Stimulated activated CD4-positive, alpha-beta T cell treated with anti-CD3 and anti-CD28 coated beads, TNF-alpha, amount 100 ng/mL, for 48 hours (primary cell): ENCODE measurements at places on chromosomes 13 and 19.

DNA sequence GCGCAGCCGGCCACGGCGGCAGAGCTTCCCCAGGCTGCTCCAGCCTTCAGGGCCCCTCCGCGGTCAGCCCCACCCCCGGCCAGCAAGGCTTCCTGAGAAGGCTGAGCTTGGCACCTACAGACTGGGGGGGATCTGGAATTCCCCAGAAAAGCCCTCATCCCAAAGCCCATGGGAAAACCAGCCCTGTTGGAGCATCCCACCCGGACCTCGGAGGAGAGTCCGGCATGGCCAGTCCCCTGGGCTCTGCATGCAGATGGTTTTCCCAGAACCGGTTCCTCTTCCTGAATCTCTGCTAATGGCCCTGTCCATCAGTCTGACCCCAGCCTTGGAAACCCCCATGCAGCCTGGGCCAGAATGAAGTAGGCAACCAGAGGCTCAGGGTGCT, 10.3 kb downstream of the RASA3 start:
- no peak for DNase-seq

GRCh38 chr13:98366443-98366842, 189.4 kb upstream of the RNF113B start:
- DNase-seq: no peak

GRCh38 chr19:29489172-29489951, 36.4 kb upstream of the VSTM2B start:
- DNase-seq: no peak

DNA sequence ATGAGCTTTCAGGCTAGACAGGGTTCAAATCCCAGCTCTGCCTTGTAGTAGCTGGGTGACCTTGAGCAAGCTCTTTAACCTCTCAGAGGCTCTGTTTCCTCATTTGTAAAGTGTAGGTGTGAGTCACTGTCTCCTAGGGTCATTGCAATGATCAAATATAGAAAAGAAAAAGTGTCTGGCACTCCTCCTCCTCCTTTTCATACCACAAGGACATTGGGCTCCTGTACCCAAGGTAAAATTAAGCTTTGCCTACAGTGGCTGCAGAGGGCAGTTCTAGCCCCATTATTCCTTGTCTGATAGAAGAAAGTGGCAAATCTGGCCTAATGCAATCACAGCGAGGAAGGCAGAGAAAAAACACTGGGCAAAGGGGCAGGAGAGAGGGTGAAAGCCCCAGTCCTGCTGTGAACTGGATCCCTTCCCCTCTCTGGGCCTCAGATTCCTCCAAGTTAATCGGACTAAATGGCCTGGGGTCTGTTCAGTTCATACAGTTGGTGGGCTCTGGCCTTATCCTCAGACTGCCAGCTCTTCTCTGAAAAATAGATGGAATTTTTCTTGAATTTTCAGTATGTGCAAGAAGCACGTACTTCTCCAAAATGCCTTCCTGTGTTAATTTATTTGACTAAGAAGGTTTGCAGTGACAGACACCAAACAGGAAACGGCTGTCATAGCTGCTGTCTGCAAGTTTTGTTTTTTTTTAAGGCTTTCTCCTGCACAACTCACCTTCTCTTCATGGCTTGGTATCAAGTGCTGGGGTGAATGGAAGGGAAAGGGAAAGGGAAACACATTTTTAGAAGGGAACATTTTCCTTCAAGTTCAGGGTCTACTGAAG, 35.3 kb downstream of the RGCC start:
- DNase-seq: no peak

GRCh38 chr13:73618275-73618865, 515.8 kb downstream of the KLF12 start:
- DNase-seq: no peak

DNA sequence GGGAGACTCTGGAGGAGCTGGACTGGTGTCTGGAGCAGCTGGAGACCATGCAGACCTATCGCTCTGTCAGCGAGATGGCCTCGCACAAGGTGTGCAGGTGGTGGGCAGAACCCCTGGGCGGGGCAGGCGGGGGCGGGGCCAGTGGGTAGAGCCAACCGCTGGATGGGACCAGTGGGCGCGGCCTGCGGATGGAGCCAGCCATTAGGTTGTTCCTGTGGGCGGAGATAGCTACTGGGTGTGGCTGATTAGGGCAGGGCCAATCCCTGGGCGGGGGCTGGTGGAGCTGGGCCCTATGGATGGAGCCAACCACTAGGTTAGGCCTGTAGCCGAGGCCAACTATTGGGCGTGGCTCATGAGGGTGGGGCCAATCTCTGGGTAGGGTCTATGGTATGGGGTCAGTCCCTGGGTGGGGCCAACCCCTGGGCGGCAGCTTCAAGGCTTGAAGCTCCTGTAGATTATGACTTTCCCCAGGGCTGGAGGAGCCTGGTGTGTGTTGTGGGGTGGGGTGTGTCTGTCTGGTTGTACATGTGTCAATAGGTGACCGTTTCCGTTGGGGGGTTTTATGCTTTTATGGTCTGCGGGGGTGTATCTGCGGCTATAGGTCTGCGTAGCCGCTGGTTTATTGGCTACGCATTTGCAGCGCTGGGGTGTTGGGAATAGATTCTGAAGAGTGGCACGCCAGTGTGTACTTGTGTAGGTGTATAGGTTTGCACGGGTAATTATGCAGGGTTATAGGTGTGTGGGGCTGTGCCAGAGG, 30.7 kb downstream of the PDE4A start:
- no peak for DNase-seq

DNA sequence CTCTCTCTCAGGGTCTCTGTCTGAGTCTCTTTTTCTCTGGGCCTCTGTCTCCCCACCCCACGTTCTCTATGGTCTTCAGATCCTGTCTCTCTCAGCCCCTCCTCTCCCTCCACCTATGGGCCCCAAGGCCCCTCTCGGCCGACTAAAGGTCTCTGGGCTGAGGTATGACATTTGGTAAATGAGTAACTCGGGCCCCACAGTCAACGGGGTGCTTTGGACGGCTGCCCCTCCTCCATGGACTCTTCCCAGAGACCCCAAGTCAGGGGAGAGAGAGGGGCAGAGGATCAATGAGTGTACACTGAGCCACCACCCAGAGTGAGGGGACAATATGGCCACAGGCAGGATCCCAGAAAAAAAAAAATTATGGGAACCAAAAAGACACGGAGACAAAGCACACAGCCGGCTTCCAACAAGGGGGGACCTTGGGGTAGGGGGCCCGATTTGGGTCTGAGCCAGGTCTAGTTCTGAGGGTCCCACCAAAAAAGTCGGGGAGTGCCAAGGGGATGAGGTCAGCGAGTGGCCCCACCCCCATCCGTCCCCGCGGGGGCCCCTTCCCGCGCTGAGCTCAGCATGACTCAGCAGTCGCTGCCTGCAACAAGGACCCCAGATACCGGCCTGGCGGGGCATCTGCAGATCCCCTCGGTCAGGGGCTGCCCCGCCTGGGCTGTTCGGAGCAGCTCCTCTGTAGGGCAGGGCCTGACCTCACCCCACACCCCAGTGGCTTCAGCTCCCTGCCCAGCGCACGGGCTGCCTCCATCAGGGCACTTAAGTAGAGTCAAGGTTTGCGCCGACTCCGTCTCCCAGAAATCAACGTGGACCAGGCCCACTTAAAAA, 1.5 kb upstream of the FTL start:
- DNase-seq: peak; percentile 66

DNA sequence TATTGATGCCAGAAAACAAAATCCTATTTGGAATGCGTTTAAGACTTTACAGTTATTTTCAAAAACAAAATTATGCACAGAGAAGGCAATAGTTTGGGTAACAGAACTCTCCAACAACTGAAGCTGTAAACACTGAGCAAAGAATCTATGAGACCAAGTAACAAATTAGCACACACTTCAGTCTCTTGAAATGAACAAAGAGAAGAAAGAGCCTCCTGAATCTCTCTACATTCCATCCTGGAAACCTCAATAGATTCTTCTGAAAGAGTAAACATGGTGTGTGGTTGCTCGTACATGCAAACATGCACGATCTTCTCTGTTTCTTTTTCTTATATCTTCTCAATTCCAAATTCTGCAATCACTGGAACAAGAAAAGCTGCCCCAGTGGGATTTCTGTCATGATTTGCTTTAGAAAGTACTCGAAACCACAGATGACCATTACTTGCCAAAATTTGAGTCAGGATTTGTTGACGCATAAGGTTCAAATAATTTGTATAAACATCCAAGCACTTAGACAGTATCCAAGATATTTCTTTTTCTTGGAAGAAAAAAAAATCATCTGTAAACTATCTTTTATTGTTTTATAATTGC, 137.9 kb upstream of the DACH1 start:
- DNase-seq: no peak

DNA sequence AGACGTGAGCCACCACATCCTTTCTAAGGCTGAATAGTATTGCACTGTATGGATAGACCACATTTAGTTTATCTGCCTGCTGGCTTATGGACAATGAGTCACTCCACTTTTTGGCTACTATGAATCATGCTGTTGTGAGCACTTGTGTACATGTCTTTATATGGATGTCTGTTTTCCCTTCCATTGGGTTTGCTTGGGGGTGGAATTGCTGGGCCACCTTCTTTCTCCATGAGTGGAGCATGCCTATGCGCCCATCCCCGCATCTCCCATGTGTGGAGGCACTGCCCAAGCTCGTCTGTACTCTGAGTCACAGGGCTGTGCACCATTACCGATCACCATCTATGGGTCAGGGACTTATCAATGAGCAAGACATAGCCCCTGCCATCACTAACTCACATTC, 127.2 kb upstream of the GJB6 start:
- no peak for DNase-seq

- DNase-seq: no peak
These were observed 5.7 kb upstream of the KCNC3 start for GRCh38 chr19:50334741-50335421.

DNA sequence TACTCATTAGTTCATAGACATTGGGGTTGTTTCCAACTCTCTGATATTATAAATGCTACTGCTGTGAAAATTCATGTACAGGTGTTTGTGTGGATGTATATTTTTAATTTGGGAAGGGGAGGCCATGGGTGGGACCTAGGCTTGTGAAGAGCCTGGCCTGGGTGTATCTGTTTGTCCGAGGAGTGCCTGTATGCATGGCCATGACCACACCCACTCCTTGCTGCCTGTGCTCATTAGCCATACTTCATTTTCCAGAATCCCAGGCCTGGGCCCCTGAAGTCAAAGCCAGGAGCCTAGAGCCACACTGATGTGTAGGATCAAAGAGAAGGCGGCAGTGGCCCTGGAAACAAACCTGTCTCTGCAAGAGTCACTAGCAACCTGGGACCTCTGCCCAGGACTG, 10.4 kb downstream of the ERVK3-1 start:
- no peak for DNase-seq

DNA sequence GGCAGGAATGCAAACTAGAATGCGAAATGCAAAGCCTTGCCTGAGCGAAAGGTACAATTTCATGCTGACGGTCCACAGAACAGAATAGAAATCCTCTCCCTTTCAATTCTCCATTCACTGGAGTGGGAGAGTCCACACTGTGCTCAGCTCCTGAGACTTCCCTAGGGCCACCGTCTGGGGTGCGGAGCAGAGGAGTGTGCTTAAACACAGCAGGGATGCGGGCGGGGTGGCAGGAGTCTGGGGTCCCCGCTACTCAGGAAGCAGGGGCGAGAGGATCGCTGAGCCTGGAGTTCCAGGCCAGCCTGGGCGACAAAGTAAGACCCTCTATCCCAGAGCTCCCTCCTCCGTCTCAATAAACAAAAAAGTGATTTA, 552 bp upstream of the ZNF816 start:
- DNase-seq: no peak

- no peak for DNase-seq
These were observed 105.5 kb downstream of the SHISA2 start for GRCh38 chr13:25946321-25946720.

- no peak for DNase-seq
These were observed 73.8 kb downstream of the GADD45B start for GRCh38 chr19:2549701-2550191.

DNA sequence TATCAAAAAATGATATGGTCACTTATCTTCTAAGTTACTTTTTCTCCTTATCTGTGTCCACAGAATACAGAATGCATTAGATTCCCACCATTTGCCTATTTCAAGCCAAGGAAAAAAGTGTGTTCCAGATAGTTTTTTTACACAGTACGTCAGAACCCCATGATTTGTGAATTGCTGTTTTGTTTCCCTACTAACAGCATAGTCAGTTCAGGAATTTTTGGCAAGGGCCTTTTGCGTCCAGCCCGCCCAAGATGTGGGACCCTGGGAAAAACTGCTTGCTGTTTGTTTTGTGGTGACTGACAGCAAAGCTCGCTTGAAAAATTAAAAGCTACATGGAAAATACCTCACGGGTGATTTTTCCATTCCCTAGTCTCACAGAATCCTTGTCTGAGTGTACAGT, 20.4 kb upstream of the FAM216B start:
- no peak for DNase-seq

DNA sequence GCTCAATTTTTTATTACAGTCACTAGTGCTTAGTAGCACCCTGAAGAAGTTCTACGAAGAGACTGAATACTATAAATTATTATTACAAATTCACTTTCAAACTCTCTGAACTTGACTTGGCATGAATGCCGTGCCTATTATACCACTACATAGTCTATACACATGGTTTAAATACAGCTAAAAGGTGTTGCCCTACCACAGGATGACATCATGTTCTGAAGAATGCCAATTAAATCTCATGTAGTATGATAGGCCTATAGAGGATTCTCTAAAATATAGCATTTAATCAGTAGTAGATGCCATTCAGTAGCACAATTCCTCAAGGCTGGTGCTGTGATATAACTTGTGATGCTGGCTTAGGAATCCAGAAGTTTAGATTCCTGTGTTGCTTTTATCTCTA, 16.7 kb upstream of the POSTN start:
- DNase-seq: no peak

DNA sequence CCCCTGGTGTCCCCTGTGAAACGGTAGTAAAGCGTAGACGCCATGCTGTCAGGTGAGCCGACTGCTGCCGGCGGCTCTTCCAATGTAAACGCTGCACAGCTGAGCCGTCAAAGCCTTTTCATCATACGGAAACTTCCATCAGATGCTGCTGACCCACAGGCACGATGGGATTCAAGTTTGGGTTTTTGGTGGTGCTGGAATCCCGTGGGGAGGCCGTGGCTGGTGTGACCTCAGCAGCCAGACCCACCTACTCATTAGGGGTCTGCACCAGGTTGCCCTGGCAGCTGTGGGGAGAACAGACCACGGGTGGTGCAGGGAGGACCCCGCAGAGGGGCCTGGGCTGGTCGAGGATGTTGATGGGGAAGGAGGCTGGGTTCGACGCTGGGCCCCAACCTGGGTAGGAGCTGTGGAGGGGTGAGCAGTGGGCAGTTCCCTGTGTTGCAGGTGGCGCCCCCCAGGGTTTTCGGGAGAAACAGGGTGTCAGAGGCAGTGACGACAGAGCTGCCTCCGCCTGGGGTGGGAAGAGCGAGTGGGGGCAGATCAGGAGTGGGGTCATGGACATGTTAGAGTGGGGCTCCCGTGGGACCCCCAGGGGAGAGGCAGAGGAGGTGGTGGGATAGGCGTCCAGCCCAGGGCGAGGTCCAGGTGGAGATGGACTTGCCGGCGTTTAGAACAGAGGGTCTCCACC, 6.6 kb downstream of the GRIN3B start:
- no peak for DNase-seq

GRCh38 chr19:21133633-21134032, 8.2 kb upstream of the ZNF431 start:
- no peak for DNase-seq

- DNase-seq: no peak
These were observed 14.6 kb upstream of the USE1 start for GRCh38 chr19:17200408-17201079.

GRCh38 chr19:18606281-18607225, at the start of gene CRLF1:
CRLF1 (minus strand) TSS chr19:18606799; CDS start chr19:18606656, 143 bp downstream.
- DNase-seq: no peak

GRCh38 chr13:27037171-27037570, 134.4 kb downstream of the USP12 start:
- DNase-seq: no peak
